AG04449 (cell line): ENCODE measurements at places on chromosomes 11 and 22.

- DNase-seq: no peak
Measured at GRCh38 chr11:12784445-12784844, 110.2 kb downstream of the TEAD1 start.

DNA sequence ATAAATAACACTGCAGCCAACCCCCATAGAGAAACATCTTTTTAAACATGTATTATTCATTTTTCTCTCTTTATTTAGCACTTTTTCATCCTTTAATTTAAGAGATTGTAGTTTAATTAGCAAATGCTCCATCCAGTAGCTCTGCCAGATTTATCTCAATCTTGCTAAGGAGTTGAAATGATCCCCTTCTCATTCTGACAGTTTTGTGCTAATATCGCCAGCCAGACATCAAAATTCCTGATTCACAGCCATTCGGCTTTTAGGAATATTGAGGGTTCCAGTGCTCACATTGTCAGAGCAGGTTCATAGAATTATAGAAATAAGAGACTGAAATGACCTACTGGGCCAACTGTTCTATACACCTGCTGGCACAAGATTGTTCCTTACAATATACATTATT lies 77.8 kb downstream of the CASP12 start:
- DNase-seq: no peak

- DNase-seq: no peak
Measured at GRCh38 chr11:118448294-118448693, 12.0 kb downstream of the KMT2A start.

DNA sequence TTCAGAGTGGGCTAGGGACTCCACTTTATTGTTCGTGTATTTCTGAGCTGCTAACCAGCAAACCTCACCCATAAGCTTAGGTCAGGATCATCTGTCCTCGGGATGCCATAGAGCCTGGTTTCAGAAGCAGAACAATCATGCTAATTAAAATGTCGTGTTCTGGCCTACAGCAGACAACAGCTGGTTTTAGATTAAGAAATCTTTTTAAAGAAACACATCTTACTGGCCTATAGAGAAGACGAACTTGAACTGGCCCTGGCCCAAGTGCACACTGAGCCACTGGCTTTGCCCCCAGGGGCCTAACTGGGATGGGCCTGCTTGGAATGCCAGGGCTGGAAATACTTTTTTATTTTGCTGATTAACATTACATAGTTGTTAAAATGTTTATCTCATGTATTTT lies 63.2 kb downstream of the ALX4 start:
- no peak for DNase-seq

GRCh38 chr11:2348986-2349385 lies 28.1 kb upstream of the CD81 start:
- peak; percentile 12 for DNase-seq

- peak; percentile 99 for DNase-seq
Measured at GRCh38 chr11:35083431-35084238, 55.3 kb upstream of the CD44 start.

GRCh38 chr11:102253020-102253715 lies 64.1 kb upstream of the BIRC3 start:
- no peak for DNase-seq

- DNase-seq: no peak
Measured at GRCh38 chr11:8026982-8027381, 39.8 kb downstream of the EIF3F start.

- DNase-seq: no peak
Measured at GRCh38 chr11:128867277-128867676, at the start of gene KCNJ1. TSS of gene KCNJ1 (minus strand) at chr11:128867296. CDS start at chr11:128840243, 27,053 bp downstream.

GRCh38 chr11:31045335-31045734 lies 324.2 kb downstream of the DCDC1 start:
- DNase-seq: no peak

GRCh38 chr11:9230296-9230695 lies 34.9 kb downstream of the DENND5A start:
- no peak for DNase-seq

DNA sequence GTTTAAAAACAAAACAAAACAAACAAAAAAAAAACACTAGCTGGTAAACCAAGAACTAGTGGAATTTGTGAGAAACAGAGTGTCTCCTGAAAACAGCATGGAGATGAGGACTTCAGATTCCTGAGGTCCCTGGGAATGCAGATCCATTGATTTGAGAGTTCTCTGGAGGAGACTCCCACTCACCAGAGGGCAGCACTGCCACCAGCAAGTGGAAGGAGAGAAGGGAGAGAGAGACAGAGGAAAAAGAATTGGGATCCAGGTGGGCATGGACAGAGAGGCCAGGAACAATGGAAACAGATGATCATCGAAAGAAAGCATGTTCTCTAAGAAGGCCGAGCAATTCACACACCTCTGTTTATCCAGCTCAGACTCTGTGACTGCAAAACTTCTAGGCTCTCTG lies 31.8 kb downstream of the ETS1 start:
- DNase-seq: no peak

DNA sequence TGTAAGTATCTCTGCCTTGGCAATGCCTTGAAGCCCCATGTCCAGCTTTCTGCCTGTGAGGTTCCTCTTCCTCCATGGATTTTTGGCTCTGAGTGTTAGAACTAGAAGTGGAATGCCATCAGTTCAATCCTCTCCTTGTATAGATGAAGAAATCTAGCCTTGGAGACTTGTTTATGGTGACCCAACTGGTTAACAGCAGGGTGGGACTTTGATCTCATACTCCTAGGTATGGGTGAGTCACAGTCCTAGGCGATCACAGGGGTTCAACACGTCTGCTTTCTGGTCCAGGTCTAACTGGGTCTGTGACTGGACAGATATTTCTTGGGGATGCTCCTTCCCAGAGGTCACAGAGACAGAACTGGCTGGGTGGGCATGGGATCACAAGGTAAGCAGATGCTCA lies 9.2 kb upstream of the MTFP1 start:
- DNase-seq: no peak

DNA sequence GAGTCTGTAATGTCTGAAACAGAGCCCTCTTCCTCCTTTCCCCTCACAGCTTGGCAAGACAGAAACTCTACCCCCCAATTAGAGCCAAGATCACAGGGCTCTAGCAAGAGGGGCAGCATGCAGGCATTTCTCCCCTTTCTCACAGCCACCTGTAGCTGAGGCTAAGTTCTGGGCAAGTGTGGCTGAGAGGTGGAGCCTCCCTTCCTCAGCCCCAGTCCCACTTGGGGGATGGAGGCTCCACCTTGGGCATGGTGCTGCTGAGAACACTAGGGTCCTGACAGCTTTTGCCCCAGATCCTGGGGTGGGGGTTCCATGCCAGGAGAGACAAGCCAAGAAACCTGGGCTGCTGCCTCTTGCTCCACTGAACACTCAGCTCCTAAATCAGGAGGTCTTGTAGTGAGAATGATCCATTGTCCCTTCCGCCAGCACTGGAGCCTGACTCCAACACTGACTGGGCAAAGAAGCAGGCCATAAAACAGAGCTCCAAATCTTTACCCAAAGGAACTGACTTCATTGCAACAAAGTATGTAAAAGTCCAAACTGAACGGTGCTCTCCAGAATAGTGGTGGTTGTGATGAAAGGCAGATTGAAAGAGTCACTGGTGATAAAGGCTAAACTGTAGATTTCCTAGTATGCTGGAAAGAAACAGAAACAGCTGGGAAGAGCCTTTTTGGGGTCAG lies 25.6 kb downstream of the NARS2 start:
- no peak for DNase-seq

DNA sequence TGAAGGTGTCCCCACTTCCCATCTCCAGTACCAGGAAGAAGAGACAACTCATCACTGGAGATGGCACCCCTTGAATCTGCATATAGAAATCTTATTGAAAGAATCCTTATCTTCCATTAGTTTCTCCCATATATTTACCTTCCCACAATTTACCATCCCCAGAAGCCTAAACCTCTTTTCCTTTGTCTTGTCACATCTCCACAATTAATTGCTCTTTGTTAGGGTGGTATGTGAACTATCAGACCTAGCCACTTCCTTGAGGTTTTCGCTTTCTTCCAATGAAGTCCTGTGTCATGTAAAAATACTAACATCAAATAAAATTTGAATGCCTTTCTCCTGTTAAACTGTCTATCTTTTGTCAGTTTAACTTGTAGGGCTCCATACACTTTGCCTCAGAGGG lies 37.9 kb downstream of the FAM227A start:
- no peak for DNase-seq

GRCh38 chr11:2517386-2518064 lies 72.7 kb downstream of the KCNQ1 start:
- DNase-seq: no peak

GRCh38 chr11:32131321-32131720 lies 40.4 kb downstream of the RCN1 start:
- DNase-seq: no peak

DNA sequence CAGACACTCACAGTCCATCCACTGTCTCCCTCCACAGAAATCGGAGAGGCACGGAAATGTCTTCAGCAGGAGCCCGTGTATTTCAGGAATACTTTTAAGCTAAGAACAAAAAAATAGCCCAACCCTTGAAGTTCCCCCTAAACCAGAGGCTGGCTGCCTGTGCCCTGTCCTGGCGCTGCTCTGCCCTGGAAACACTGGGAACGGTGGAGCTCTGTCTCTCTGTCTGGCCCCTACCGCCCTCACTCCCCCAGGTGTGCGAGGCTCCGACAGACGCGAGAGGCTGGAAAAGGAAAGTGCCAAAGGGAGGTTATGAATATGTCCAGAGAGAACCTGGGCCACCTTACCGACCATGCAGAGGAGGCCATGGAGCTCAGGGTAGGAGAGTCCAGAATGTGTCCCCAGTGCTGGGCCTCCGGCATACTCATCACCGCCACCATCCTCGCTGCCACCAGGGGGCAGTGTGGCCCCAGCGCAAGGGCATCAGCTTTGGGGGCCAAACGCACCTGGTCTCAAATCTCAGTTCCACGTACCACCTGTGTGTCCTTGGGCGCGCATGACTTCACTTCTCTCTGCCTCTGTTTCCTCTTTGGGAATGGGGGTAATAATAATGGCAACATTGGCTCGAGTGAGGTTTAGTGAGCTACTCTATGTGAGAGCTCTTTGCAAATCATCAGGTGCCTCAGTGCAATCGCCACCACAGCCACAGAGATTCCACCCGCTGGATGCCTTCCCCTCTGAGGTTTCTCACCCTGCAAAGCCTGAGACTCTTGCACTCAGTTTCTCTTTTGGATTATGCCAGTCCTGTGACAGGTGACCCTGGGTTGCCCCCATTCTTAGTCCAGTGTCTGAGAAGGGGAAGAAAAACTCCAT lies 10.4 kb upstream of the SLCO2B1 start:
- no peak for DNase-seq

DNA sequence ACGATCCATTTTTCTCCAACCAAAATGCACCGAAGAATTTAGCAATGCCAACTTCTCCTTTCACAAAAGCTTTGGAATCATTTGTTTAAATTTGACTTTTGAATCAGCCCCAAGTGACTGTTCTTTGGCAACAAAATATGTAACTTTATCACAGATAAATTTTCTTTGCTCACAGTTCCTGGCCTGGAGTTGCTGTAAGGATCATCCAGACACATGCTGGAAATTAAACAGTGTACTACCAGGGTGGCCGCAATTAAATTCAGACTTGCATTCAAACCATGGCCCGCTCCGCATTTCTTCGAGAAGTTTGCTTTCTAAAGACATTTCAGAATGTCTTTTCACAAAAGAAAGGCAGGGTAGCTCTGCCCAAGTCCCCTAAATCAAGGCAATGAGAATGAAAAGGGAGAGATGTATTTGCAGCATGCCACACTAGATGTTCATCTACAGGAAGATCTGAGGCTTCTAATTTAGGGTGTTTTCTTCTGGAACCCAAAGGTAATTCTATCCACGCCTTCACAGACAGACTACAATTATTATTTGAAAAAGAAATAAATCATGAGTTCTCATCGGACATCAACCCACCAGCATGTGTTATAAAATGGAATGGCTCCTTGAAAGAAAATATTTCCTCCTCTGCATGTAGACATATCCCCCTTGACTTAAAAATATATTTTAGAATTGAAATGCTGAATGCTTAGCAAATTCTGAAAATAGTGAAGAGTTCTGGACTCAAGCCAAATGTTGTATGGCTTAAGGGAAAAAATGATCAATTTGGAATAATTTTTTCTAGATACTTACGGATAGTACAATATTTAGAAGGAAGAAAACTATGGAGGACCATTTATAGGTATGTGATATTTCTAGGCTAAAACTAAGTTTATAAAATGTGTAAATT lies 189.7 kb upstream of the BLID start:
- DNase-seq: no peak

GRCh38 chr22:21989049-21989448 lies 6.5 kb upstream of the TOP3B start:
- no peak for DNase-seq

DNA sequence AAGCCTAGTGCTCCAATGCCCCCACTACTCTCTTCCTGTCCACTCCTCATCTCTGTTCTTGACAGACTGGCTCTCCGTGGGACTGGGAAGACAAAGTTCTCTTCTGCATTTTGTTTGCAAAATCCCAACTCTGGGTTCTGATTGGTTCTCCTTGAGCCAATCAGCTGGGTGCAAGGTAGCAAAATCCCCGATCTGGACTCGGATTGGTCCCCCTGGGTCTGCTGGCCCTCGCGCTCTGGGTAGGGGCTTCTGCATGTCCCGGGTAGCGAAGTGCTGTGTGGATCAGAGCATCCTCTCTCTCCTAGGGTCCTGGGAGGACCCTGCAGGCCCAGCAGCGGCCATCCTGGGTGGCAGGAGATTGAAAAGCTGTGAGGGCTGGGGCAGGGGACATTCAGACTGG lies 22.3 kb upstream of the A4GALT start:
- DNase-seq: no peak

DNA sequence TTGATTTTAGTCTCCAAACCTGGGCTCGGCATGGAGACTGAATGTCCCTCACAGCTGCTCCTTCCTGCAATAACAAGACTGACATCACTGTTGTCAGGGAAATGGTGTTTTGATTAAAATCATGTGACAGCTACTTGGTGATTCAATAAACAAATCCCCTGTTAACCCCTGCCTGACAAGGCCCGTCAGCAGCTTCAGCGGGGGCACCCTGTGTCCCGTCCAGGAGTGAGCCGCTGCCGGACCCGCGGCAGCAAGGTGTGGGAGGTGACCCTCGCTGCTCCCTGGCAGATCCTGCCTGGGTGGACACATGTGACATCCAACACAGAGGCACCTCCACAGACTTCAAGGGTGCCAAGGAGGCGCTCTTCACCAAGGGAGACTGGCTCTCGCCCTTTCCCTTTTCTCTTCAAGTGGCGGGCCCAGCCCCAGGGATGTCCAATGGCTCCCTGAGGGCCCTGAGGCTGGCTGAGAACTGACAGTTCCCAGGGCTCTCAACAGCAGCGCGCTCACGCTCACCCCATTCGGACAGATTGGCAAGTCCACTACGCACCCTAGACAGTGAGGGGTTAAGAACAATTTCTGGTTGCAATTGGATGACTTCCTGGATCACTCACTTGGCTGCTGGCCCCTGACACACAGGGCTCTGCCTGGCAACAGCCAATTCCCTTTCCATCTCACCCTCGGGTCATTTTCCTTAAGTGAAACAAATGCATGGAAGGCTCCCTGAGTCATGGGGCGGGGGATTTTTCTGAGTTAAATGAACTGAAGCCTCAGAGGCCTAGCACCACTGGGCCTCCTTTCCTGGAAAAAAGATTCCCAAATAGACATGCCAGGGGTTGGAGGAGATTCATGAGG lies 30.7 kb downstream of the PPP2R1B start:
- peak; percentile 93 for DNase-seq
